ENCODE measurements at places on chromosomes 2 and 18.

DNA sequence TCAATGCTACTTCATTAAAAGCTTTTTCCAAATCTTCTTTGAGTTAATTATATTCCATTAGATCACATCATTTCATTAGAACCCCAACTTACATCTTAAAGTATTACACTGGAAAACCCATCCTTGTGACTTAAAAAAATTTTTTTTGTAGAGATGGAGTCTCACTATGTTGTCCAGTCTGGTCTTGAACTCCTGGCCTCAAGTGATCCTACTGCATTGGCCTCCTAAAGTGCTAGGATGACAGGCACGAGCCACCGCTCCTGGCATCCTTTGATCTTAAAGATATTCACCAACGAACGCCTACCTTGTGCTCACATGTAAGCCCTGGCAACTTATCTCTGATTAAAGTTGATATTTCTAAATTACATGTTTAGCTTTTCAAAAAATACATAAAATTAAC lies 6.7 kb downstream of the LAPTM4A start:
- no peak for DNase-seq

- DNase-seq, result no peak
Measured at GRCh38 chr2:101921319-101921952, 70.3 kb upstream of the IL1R2 start.

GRCh38 chr2:135096665-135097446 lies 44.8 kb downstream of the RAB3GAP1 start:
- no peak for DNase-seq

DNA sequence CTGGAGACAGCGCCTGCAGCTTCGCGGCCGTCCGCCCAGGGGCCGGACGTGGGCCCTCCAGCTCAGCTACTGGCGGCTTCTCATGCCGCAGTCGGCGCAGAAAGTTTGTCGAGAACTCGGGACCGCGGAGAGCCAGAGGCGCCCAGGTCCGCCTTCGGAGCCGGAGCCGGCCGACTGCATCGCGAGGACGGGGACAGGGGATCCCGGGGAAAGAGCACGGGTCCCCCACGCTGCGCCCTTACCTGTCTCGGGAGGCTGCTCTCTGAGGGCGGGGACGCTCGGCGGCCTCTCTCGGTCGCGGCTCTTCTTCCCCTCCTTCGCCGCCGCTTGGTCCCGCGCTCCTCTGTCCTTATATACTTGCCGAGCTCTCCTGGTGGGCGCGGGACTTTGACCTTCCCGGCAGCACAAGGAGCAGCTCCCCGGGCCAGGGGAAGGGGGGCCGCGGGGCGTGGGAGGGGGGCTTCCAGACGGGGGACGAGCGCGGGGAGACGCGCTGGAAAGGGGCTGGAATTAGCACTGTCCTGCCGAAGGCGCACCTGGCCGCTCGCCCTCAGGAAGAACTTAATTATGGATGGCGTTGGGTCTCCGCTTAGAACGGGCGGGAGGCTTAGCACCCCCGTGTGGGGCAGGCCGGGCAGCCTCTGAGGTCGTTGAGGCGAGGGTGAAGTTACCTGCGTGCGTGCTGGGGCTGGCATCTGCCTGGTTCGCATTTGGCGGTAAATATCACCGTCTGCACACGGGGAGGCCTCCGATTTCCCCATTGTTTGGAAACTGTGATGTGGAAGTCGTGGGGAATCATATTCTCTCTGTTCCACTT lies at the start of gene POMC:
POMC (minus strand) TSS at position 325 of the 817 bp plus-strand sequence. CDS start 3,808 bp downstream, outside the sequence.
- peak; percentile 28 for DNase-seq

DNA sequence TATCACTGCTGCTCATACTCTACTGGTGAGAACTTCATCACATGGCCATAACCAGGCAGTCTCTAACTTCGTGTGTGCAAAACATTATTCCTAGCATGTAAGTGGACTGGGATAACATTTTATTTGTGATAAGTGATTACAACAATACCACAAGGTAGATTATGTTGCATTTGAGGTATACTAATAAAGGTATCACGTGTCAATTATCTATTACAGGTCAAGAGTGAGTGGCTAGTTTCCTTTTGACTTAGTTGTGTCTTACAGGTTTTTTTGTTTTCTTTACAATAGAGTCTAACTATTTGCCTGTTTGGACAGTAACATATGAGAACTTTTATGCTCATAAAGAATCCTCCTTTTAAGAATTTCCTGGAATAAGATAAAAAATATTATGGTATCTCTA lies 67.2 kb upstream of the DSC1 start:
- DNase-seq, result no peak

GRCh38 chr2:196167666-196168065 lies 3.7 kb downstream of the STK17B start:
- no peak for DNase-seq

DNA sequence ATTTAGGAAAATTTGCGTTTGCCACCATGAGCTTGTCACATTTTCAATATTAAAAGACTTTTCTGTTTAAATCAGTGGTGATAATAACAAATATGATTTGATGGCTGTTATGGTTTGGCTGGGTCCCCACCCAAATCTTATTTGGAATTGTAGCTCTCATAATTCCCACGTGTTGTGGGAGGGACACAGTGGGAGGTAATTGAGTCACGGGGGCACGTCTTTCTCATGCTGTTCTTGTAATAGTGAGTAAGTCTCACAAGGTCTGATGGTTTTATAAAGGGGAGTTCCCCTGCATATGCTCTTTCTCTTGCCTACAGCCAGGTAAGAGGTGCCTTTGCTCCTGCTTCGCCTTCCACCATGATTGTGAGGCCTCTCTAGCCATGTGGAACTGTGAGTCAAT lies 83.4 kb upstream of the RGPD4 start:
- DNase-seq, result no peak

- DNase-seq, result no peak
Measured at GRCh38 chr2:16739778-16740581, 74.3 kb upstream of the CYRIA start.

- peak; percentile 48 for DNase-seq
Measured at GRCh38 chr2:32553829-32554432, 73.9 kb upstream of the TTC27 start.

DNA sequence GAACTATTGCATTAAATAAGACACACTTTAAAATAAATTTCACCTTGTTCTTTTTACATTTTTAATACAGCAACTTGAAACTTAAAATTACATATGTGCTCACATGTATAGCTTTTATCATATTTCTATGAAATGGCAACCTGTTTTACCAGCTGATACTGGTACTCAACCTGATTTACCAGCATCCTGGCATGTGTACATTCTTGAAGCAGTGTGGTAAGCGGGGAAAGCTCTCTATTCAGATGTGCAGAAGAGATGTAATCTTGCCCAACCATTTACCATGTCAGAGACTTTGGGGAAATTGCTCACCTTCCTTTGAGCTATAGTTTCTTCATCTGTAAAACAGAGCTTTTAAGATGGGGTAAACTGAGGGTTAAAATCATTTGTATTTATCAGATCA lies 133.2 kb downstream of the CCDC148 start:
- no peak for DNase-seq

- DNase-seq, result no peak
Measured at GRCh38 chr2:183359867-183360266, 235.6 kb downstream of the NUP35 start.

DNA sequence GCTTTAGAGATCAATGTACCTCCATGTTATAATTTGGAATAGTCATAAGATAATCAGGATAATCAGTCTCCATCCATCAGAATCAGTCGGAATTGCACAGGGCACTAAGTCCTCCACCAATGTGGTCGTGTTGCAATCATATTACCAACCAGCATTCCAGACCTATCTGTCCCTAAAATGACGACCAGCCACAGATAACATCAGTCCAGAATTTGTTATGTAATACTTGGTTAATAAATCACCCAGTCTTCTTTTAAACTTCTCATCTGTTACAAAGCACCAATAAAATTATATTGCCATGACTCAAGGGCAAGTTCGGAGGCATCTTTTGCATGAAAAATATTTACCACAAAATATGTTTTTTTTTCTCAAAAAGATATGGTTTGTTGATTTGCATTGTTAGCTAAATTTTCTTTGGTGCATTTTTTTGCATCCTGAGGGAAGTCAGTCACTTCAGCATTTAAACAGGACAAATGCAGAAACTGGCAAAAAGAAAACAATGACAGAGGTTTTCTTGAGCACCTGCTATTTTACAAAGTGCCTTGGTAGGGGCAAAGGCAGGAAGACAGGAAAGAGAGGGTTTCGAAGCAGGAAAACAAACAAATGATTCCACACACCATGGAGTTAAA lies 29.3 kb downstream of the PIEZO2 start:
- no peak for DNase-seq

GRCh38 chr2:218307415-218308090 lies 15.2 kb upstream of the TMBIM1 start:
- no peak for DNase-seq

- no peak for DNase-seq
Measured at GRCh38 chr2:85501248-85501647, 37.7 kb upstream of the MAT2A start.

DNA sequence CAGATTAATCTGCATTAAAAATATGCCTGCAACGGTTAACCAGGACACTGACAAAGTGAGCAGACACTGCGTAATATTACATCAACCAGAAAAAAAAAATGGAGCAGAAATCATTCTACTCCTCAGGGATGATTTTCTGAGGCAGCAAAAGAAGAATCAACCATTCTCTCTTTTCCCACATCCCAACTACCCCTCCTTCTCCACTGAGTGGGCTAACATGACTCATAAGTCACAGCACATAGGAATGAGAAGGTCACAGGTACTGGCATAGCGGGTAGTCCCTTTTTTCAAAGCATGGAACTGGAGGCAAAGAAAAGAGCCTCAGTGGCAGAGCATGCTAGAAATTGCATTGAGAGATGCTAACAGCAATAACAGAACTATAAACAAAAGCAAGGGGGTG lies 54.3 kb upstream of the TSPYL6 start:
- no peak for DNase-seq

GRCh38 chr2:231191896-231192872 lies 6.2 kb upstream of the ARMC9 start:
- DNase-seq, result no peak

DNA sequence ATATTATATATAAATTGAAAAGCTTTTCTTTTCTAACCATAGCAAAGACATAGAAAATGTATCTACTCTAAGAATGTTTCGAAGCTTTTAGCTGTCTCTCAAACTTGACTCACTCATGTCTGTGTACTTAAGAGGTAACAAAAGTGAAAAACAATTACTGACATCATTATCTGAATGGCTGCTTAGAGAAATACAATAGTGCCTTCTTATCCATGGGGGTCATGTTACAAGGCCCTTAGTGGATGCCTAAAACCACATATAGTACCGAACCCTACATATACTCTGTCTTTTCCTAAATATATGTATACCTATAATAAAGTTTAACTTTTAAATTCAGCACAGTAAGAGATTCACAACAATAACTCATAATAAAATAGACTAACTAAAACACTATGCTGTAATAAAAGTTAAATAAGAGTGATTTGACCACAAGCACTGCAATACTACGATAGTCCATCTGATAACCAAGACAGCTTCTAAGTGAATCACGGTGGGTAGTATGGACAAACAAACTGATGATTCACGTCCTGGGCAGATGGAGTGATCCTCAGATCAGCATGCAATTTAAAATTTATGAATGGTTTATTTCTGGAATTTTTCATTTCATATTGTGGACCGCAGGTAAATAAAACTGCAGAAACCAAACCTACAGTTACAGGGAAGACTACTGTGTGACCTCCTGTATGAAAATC lies 246.2 kb downstream of the XIRP2 start:
- no peak for DNase-seq

DNA sequence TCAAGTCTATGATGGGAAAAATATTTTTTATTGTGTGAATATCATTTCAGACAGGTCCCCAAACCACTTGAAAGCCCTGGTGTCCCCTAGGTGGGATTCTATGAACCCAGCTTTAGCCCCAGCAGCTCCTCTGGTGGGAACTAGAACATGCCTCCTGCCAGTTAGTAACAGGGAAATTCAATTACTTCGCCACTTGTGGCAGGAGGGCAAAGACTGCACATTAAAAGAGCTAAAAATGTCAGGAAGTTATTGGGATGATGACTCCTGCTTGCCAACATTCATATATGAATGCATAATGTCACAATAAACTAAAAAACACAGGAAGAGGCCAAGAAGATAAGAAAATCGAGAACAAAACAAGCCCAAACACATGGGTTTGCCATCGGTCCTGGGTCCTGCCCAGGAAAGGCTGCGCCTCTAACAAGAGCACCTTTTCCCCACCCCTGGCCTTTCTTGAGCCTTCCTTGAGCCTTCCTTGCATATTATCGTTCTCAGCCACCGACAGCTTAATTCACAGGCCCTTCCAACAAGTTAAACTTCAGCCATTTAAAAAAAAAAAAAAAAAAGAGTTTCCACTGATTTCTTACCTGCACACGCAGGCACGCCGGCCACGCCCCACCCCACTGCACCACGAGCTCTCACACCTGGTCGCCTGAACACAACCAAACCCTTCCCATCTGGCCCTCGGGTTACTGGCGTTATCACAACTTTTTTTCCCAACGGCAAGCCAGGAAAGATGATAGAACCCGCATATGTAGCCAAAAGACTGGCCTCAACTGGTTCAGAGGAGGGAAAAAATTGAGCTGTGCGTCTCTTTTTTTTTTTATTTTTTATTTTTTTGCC lies 23.4 kb downstream of the BCL11A start:
- DNase-seq, result no peak

DNA sequence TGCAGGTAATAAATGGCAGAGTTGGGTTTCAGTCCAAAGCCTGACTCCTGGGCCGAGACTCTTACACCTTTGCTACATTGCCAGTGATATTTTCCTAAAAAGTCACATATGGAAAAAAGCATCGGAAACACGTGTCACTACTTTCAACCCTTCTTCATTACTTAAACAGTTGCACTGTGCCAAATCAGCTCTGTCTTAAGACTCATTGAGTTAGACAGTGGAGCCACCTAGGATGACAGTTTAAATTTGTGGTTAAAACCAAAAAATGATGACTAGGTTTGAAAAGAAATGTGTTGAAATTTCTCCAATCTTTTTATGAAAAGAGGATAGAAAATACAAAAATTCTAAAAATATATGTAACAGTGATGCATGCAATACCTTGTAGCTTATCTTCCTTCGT lies 97.5 kb downstream of the TMEM247 start:
- no peak for DNase-seq

DNA sequence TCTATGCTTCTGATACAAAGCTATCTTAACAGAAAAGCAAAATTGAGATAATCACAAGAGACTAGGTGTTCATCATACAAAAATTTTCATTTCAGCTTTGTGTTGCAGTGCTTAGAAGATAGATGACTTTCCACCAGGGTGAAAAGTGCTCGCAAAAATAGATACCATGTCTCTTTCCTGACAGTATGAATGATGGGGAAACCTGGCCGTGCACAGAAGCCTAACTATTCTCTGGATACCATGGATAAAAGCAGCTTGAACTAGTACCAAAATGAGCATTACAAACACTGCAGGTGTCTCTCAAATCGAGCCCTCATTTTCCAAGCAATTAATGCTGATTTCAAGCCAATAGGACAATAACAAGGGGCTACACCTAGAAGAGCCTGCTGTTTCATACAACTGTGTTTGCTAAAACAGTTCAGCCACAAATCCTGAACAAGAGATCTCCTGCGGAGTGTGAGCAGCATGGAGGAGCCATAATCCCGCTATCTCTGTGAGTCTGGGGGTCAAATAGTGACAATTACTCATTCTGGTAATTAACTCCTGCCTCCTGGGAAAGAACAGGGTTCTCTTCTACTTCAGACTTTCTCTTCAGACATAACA lies 507.6 kb downstream of the PID1 start:
- DNase-seq, result no peak

- DNase-seq, result no peak
Measured at GRCh38 chr2:225824748-225825449, 425.4 kb downstream of the NYAP2 start.

Measured in CD4-positive, alpha-beta T cell treated with Interleukin-10 for 1 hour (primary cell).